ENCODE measurements at places on chromosomes 6 and 20. TPM values are rescaled to one million over a fixed set of nuclear protein-coding genes. Genes with fewer than 3 reads are reported as not detected.

DNA sequence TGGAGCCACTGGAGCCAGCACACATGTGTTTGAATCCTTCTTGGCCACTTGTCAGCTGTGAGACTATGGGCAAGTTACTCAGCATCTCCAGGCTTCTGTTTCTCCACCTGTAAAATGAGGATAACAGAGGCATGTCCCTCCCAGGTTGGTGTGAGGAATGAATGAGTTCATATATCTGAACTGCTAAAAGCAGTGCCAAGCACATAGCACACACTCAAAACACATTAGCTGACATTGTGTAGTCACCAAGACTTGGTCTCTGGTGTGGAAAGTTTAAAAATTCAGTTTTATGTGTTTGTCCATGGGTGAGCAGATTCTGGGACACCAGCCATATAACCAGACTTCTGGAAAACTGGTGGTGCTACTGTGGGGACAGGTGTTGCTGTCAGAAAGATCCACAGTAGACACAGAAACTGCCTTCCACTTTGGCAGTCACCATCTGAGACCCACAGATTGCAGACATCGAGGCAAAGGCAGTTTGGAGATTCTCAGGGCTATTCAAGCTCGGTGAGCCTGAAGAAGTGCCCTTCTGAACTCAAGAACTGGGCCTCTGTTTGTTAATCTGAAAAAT, 115.8 kb downstream of the MRPL14 start:
- no peak for DNase-seq

- no peak for DNase-seq
Measured at GRCh38 chr6:90493332-90493731, 93.5 kb downstream of the MAP3K7 start.

The MTFR2 gene
- 1.6 TPM for total RNA-seq

DNA sequence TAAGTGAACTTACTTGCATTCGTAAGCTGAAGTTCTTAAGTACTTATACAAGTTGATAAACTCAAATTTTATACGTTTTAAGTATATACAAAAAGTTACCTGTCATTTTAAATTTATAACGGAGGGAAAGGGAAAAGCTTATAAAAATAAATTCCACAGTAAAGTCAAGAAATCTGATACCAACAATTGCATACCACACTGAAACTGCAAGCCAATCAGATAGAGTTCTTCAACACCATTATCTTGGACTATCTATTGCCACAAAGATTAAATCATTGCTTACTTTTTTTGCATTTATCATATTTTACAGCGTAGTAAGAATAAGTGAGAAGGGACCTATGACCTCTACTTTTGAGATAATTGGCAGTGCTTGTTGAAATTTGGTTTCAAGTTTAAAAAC, 386.7 kb downstream of the TFAP2A start:
- no peak for DNase-seq

The ZC2HC1B gene
- not detected for total RNA-seq

DNA sequence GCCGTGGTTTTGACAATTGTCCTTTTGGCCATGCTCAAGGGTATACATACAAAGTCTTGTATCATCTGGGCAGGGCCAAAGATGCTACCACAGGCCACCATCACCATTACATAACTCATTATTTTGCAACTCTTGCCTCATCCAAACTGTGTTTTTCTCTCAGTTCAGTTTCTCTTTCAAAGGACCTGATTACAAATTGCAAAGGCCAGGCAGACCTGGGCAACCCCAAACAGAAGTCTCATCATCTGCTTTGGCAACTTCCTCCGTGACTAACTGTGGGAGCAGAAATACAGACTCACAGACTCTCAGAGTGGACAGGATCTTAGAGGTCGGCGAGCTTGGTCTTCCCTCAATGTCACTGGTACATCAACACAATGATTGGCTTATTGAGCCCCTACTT, 117.8 kb upstream of the NEDD9 start:
- no peak for DNase-seq

GRCh38 chr6:136405420-136406029, 115.9 kb upstream of the BCLAF1 start:
- no peak for DNase-seq

GRCh38 chr6:1575210-1576041, 34.3 kb upstream of the FOXC1 start:
- no peak for DNase-seq

GRCh38 chr6:147961481-147962141, 381.0 kb upstream of the SASH1 start:
- DNase-seq: no peak

- no peak for DNase-seq
Measured at GRCh38 chr6:139131736-139132280, 3.1 kb upstream of the HECA start.

DNA sequence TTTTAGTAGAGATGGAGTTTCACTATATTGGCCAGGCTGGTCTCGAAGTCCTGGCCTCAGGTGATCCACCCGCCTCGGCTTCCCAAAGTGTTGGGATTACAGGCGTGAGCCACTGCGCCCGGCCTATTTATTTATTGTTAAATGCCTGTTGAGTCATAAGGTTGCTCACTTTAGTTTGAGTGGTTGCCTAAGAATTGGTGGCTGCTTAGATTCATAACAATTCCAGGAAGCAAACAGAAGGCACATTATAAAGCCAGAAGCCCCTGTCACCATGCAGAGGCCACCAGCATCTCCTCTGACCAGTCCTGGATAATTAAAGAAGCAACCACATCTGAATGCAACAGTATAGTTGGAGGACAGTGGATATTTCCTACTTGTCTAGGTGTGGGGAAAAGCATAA, 24.0 kb upstream of the ARMH2 start:
- DNase-seq: no peak

GRCh38 chr6:170030821-170031471, 259.9 kb downstream of the DLL1 start:
- no peak for DNase-seq

DNA sequence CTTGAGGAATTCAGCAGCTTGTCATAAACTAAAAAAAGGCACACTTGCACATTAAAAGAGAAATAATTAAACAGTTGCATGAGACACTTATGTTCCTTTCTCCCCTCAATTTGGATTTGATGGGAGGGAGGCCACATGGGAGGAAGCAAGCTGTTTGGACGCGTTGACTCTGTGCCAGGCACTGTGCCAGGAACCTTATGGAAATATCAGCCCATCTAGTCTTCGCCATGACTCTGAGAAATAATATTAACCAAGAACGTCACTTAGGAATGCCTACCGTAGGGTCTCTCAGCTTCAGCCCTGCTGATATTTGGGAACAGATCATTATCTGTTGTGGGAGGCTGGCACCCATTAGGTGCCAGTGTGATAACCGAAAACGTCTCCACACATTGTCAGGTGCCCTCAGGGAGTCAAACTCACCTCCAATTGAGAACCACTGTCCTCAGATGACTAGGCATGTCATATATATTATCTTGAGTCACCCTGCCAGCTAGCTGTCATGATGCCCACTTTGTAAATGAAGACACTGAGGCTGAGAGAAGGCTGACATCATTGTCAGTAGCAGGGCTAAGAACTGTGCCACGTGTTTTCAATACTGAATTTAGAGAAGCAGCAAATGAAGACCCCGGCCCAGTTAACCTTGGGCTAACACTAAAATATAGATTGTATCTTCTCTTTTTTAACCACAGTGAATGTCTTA, 36.1 kb downstream of the EYA2 start:
- DNase-seq: no peak

The C2 gene
- total RNA-seq: 4.0 TPM

DNA sequence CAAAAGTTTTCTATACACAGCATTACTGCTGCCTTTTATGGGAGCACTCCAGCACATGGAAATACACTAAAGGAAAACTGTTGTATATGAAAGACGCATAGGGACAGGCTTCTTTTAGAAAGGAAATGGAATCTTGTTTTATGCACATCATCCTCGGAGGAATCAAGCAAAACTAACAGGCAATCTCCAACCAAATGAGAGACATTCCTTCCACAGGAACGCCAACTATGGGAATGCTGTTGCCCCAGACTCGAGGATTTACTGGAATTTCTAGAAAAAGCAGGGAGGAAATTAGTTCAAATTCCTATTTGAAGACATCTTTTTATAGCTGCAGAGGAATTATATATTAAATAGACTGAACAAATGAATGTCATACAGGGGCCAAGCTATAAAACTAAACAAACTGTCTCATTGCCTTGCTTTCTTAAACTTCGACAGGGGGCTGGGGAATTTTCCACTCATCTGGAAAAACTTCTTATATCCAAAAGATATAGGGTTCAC, 52.2 kb downstream of the LYRM4 start:
- peak; percentile 17 for DNase-seq

GRCh38 chr6:168247443-168248147, 72.0 kb downstream of the DACT2 start:
- DNase-seq: no peak

GRCh38 chr20:1330075-1330830, 1.3 kb upstream of the SDCBP2 start:
- no peak for DNase-seq

DNA sequence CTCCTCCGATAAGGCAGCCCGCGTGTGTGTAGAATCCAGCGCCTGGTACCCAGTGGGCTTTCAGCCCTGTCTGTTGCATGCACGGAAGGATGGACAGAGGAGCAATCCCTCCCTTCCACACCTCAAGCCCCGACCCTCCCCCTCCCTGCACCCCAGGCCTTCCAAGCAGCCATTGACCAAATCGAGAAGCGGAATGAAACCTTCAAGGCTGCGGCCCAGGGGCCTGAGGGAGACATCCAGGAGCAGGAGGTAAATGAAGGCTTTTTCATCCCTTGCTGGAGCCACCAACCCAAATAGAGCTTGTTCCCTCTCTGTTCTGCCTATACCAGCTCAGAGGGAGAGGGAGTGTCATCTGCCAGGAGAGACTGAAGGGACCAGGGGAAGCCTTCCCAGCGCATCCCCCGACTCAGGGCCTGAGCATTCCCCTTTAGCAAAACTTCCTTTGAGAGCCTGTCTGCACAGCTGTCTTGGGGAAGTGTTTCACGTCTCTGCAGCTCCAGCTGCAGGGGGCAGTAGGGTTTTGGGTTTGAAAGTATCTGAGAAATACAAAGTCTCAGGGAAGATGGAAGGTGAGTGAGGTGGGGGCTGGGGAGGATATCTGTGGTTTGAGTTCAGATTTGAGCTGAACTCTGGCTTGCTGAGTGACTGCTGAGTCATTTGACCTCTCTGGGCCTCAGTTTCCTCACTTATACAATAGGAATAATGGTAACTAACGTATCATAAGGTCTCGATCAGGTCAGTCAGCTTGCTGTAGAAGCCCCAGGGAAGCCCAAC, 16.1 kb downstream of the FGD2 start:
- DNase-seq: no peak

- no peak for DNase-seq
Measured at GRCh38 chr6:133969285-133969920, 16.4 kb downstream of the TBPL1 start.

The UQCC2 gene
- total RNA-seq: 14.4 TPM

The DEFB132 gene
- total RNA-seq: not detected

DNA sequence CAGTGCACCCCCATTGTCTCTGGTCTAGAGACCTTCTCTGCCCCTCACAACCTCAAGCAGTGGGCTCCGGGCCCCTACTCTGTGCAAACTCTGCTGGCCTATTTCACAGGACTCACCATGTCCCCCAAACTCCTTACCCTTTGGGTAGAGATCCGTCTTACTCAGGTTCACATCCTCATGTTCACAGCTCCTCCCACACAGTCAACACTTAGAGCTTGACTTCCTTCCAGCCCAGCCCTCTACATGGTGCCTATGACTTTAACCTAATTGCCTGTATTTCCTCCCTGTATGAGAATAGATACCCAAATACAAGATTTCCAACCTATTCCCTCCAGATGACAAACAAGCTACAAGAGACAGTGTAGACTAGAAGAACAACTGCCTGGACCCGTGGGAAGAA, 528.6 kb upstream of the JARID2 start:
- DNase-seq: no peak

GRCh38 chr6:139973669-139974344, 599.4 kb upstream of the CITED2 start:
- DNase-seq: no peak

The OR12D3 gene
- not detected for total RNA-seq

The TRIM15 gene
- not detected for total RNA-seq

DNA sequence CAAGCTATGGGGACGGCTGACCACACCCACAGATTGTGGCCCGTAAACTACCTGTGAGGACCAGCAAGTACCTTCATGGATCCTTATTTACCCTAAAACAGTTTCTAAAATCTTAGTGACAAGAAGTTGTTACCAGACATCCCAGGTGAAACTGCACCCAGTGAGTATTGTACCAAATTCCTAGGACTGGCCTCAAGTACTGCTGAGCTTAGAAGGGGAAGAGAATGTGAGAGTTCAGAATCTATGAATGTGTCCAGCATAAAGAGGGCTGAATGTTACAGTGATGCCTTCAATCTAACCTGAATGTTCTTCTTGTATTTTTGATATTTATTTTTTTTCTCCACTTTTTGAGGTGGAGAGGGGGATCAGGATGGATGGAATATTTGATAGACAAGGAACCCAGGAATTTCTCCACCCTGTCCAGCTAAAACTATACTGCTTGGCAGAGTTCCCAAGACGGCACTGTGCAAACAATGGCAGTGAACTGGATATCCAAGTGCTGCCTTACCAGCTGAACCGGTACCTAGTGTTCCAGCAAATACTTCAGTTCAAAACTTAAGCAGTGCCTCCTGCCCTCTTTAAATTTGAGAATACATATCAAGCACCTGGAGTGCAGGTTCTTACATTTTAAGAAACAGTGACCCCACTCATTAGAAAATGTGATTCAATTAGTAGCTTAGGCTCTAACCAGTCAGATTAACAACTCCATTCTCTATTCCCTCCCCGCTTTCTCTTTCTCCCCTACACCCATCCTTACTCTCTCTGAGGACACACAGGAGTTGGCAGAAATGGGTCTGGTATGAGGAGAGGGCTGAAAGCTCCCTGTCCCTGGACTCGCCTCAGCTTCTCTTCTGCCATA, 427.3 kb upstream of the FLRT3 start:
- no peak for DNase-seq

DNA sequence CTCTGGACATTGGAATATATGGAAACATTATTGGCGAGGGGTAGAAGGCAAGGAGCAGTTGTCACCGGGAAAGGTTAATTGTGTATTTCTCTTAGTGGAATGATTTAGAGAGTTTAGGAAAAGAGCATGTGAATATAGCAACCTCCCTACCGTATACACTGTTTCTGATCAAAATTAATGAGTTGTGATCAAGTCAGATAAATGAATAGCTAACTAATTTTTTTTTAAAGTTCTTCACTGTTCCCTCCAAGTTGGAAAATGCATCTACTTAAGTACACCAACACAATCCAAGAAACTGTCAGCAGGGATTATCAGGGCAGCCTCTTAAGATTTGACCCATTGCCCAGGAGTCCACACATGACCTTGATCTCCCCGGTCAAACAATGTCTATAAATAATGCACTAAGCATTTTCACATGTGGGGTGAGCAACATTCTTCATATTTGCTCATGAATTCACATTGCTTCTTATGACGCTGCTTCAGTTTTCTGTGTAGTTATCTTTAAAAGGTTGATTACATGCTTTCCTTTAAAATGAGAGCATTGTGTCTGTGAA, 680.8 kb upstream of the NRSN1 start:
- DNase-seq: peak; percentile 53

The RAET1G gene
- 1.2 TPM for total RNA-seq

The TDRD6 gene
- total RNA-seq: 1.9 TPM

- DNase-seq: no peak
Measured at GRCh38 chr6:37686111-37686510, 11.6 kb downstream of the MDGA1 start.

The ANGPT4 gene
- 0.21 TPM for total RNA-seq

GRCh38 chr6:63149730-63150129, 61.5 kb upstream of the FKBP1C start:
- no peak for DNase-seq

All from urinary bladder (tissue), 4 donors.